ENCODE measurements at places on chromosomes 7 and 10. TPM values are rescaled to one million over a fixed set of nuclear protein-coding genes. Genes with fewer than 3 reads are reported as not detected.

The OTUD1 gene
- polyA plus RNA-seq = 14.1 TPM

The VSTM4 gene
- 7.4 TPM for polyA plus RNA-seq

The NKX1-2 gene
- polyA plus RNA-seq = not detected

The CBX3 gene
- 92.4 TPM for polyA plus RNA-seq

DNA sequence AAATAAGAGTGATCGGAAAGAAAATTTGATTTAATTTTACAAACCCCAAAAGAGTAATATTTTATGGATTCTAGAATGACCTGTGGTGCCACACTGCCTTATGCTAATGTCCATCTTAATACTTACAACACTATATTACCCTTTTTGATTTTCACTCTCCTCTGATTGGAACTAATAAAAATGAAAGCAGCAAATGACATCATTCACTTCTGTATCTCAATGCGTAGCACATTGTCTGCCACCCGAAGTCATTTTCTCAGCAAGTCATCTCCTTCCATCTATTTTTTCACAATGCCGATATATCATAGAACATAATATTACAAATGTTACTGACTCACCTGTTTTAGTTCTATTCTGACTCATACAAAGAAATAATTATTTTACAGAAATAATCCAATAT is 127.5 kb upstream of the PCLO start:
- DNase-seq = no peak

DNA sequence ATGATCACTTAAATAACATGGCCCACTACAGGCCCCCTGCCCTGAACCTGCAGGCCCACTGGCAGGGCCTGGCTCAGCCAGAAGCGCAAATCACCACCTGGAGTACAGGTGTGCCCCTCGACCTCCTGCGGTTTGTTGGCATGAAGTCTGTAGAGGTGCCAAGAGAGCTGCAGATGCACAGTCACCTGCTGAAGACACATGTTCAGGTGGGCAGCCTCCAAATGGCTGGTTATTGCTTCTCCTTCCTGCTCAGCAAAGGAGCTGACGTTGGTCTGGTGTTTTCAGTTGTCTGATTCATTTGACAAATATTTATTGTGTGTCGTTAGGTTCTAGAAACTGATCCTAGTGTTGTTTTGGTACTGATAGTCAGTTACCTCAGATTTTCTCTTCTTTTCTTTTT is 29.0 kb downstream of the DHTKD1 start:
- no peak for DNase-seq

DNA sequence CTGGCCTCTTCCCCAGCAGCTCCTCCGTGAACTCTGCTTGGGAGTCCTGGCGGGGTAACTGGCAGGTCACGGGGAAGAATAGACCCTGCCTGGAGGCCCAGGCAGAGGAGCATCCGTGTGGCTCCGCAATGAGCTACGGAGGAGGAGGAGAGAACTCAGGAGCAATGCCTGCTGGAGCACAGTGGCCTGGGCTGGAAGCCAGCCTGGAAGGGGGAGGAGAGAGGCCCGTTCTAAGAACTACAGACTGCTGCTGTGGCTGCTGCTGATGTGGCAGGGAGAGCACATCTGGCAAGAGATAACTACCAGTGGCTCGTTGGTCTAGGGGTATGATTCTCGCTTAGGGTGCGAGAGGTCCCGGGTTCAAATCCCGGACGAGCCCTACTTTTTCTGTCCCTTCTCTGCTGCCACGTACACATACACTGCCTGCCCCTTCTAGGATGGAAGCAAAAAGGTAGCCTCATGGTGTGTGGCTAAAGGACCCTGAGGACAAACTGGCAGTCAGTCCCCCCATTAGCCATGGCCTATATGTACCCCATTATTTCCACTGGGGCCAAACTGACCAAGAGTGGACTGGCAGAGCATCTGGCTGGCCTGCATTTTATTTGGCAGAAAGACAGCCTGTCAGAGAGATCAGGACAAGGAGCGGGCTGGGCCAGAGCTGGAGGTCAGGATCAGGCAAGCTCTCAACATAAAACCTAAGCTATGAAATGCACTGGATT is 7.7 kb upstream of the OPN1SW start:
- peak; percentile 60 for DNase-seq

- DNase-seq = no peak
Observed at GRCh38 chr10:112585960-112586359, 138.9 kb downstream of the VTI1A start.

DNA sequence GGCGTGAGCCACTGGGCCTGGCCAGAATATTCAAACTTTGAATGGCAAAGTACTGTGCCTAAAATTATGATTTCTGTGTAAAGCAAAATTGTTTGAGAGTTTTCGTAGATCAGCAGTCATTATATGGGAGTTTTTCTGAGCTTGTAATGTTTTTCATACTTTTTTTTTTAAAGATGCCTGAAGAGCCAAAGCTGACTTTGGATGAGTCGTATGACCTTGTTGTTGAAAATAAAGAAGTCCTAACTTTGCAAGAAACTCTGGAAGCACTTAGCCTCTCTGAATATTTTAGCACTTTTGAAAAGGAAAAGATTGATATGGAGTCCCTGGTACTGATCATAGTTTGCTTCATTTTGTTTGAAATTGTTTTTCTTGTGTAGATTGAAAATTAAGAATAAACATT is 26.7 kb downstream of the SEC23IP start:
- DNase-seq = no peak

All from kidney (tissue), 22 donors.